ENCODE measurements at places on chromosomes 7 and 10.

DNA sequence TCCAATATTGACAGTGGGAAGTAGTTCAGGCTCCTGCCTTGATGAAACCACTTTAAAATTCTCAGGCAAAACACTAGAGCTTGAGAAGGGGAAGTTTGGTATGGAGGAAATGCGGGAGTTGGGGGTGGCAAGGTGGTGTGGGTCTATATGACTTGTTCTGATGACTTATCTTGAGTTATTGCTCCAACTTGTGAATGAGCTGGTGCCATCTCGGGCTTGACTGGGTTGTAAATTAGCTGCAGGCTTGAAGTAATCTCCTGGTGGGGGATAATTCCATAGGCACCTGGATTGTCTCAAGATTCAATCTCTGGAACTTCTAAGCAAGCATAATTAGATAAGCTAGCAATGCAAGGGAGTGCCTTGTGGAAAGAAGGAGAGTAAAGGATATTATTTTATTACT is 29.0 kb downstream of the MRPL32 start:
- DNase-seq = no peak

- DNase-seq = no peak
Measured at GRCh38 chr10:33773253-33773573, 438.7 kb upstream of the NRP1 start.

GRCh38 chr7:25349283-25350017 is 121.2 kb upstream of the NPVF start:
- DNase-seq = no peak

- DNase-seq = no peak
Measured at GRCh38 chr7:91916051-91916440, 24.6 kb upstream of the AKAP9 start.

GRCh38 chr10:18759575-18759974 is 100.3 kb downstream of the ARL5B start:
- DNase-seq = no peak

DNA sequence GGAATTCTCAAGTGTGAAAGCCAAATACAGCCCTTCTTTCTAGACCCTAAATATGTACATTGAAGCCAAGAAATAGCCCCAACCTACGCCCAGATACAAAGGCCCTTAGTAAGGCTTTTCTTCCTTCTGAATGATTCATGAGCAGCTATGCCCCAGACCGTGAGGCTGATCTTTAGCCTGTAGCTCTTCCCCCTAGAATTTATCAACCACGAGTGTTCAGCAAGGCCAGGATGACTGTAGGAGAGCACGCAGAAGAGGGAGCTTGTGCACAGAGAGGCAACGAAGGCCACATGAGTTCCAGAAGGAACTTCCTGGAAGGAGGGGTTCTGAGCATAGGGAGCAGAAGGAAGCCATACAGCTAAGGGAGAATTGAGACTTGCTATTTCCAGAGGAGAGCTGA is 53.0 kb upstream of the HABP2 start:
- no peak for DNase-seq

DNA sequence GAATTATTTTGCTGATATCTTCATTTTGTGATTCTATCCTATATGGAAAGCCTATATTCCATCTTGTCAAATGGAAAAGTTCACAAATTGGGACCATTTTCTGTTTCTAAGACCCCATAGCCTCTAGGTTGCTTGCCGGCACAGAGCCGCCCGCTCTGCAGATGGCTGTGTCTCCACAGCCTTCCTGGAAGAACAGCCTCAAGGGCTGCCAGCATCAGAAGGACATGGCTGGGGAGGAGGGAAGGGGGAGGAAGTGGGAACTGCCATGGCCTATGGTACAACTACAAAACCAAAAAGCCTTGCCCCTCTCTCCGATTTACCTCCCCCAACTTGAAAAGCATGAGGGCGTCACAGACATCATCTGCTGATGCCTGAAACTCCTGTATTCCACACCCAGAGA is 75.9 kb downstream of the LANCL2 start:
- no peak for DNase-seq

DNA sequence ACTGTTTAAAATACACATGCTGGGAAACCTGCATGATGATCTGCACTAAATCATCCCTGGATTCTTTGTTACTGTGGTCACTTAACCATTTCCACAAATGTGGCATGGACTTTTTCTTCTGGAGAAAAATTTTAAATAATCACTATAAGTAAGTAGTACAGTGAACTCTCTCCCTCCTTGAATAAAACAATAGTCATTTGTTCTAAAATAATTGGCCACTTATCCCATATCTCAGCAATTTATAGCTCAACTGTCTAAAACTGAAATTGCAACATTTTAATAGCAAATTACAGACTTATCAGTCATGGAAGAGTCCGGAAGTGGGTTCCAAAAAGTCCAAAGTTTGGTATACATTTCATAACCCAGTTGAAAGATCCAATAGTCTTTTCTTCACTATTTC is 90.9 kb downstream of the MTERF1 start:
- no peak for DNase-seq

GRCh38 chr10:128875030-128875744 is 591.9 kb upstream of the MGMT start:
- DNase-seq = no peak

- DNase-seq = no peak
Measured at GRCh38 chr10:120451968-120452367, 5.1 kb upstream of the PLPP4 start.

DNA sequence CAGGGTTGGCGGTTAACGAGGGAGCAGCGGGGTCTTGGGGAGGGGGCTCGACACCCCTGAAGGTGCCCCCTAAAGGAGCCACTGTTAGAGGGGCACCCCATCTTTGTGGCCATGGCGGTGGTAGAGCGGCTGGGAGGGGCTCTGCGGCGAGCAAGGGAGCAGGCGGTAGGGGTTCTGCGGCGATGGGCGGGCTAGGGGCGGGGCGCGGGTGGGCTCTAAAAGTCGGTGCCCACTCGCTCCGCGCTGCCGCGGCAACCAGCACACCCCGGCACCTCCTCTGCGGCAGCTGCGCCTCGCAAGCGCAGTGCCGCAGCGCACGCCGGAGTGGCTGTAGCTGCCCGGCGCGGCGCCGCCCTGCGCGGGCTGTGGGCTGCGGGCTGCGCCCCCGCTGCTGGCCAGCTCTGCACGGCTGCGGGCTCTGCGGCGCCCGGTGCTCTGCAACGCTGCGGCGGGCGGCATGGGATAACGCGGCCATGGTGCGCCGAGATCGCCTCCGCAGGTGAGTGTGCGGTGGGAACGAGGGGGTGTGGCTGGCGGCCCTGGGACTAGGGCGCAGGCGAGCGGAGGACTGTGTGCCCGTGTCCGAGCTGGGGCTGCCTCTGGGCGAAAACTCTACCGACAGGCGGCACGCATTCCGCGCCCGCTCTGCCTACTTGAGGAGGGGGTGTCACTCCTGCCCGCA is at the start of gene MEST:
MEST (plus strand) TSS at position 245 of the 682 bp plus-strand sequence; CDS start at position 474, 229 bp downstream.
- no peak for DNase-seq

- DNase-seq = no peak
Measured at GRCh38 chr10:79219322-79219957, 127.8 kb upstream of the PPIF start.

- DNase-seq = no peak
Measured at GRCh38 chr10:108771106-108771505, 1152.2 kb downstream of the XPNPEP1 start.

DNA sequence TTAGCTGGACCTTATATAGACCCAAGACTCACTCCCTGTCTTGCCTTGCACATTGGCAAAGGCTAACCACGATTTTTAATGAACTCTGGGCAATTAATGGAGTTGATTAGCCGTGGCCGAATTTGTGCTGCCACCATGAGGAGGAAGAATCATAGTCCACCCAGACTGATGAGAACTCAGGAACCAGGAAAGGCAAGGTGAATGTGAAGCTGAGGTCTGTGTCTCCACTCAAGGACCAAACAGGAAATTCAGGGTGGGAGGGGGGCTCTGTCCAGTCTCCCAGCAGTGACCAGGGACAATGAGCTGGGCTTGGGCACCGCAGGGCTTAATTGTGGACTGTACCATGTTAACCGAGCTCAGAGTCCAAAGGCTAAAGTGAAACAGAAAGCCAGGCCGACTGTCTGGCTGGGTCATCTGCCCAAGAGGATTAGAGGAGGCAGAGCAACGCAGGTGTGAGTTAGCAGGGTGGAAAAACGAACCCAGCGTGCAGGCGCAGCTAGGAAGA is 127.0 kb upstream of the JCAD start:
- DNase-seq = no peak

GRCh38 chr10:44362866-44363711 is 21.8 kb downstream of the CXCL12 start:
- DNase-seq = no peak

GRCh38 chr7:105677817-105678573 is 96.7 kb upstream of the EFCAB10 start:
- no peak for DNase-seq

DNA sequence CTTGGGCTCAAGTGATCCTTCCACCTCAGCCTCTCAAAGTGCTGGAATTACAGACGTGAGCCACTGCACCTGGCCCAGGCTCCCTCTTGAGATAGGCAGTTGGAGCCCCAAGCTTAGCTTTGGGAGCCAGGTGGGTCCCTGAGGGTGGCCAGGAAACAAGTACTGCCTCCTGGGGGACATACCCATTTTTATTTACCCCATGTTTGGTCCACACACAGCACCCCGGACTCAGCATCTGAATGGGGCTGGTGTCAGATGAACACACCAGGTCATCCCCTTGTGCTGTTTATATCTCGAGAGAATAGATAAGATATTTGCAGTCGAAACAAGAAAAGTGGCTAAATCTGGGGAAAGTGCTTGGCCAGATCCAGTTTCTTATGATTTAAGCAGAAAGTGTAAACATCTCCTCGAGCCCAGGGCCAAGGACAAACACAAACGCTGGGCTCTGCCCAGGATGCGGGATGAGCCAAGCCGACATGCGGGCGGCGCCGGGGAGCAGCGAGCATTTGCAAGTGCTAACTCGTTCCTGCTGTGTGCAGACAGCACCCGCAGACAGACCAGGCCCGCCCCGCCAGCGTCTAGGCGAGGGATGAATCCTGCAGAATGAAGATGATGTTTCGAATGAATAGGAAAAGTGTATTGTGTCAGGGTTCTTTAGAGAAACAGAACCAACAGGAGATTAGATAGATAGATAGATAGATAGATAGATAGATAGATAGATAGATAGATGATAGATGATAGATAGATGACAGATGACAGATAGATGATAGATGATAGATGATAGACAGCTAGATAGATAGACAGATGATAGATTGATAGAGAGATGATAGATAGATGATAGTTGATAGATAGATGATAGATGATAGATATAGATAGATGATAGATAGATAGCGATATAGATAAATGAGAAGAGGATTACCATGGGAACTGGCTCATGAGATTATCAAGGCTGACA is 44.4 kb upstream of the OCM2 start:
- no peak for DNase-seq

All from astrocyte of the cerebellum (primary cell).